ENCODE measurements at places on chromosomes 7 and 10.

GRCh38 chr10:112442063-112442462 is 4.7 kb downstream of the ZDHHC6 start:
- DNase-seq = no peak

GRCh38 chr7:112300831-112301407 is 94.4 kb downstream of the ZNF277 start:
- DNase-seq = no peak

DNA sequence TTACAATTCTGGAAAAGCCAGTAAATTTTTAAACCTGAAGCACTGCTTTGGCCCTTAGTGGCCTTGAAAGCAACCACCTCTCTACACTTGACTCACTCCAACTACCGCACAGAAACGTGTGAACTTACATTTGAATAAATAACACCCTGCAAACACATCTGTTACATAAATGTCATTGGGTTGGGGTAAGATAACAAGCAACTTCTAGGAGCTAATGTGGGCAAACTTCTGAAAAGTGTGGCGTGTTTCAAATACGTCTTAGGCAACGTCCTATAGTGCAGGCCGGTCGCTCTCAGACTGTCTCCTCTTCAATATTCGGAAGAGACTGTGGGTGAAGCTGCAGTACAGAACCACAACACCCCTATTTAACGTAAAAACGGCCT is 474 bp downstream of the ORC5 start:
- DNase-seq = no peak

DNA sequence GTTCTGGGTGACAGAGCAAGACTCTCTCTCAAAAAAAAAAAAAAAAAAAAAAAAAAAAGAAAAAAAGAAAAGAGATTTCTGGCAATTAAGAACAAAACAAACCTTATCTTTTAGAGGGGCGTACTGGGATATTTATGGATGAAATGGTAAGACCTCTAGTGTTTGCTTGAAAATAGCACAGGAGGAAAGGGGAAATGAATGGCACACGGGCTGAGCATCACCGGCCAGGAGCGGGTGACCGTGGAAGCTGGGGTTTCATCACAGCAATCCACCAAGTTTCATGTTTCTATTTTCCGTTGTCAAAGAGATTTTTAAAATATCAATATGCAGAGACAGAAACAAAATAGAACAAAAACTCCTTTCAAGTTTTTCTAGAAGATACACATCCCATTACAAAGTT is 105.6 kb downstream of the SVIL start:
- no peak for DNase-seq

DNA sequence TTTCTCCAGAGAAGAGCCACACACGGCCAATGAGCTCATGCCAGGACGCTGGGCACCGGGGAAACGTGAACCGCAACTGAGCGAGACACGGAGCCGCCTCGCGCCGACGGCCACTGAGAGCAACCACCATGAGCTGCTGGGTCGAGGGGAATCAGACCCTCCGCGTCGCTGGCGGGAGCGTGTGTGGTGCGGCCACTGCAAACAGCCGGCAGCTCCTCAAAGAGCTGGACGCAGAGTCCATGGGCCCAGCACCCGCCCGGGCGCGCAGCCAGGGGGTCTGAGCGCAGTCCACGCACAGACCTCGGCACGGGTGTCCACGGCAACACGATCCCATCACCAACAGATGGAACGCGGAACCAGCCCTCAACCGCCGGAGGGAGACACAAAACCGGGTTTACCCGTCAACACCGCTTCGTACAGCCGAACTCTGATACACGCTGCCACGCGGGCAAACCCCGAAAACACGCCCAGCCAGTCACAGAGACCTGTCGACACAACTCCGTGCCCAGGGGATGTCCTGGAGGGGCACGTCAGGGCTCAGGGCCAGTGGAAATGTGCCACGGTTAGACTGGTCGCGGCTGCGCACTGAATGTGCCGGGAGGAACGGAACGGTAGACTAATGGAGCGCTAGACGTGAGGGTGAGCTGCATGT is 147.1 kb downstream of the ELFN1 start:
- DNase-seq = no peak

GRCh38 chr10:99941942-99942820 is 67.6 kb downstream of the DNMBP start:
- no peak for DNase-seq
